ENCODE measurements at places on chromosomes 13 and 19. TPM values are rescaled to one million over a fixed set of nuclear protein-coding genes. Genes with fewer than 3 reads are reported as not detected.

FKBP8 gene
- 180 TPM for total RNA-seq

CYP4F8 gene
- not detected for total RNA-seq

ZNF773 gene
- total RNA-seq: 5.8 TPM

CCDC124 gene
- total RNA-seq: 44.7 TPM

ZNF358 gene
- 16.9 TPM for total RNA-seq

C19orf73 gene
- 2.6 TPM for total RNA-seq

FFAR2 gene
- not detected for total RNA-seq

APOC1 gene
- 24.5 TPM for total RNA-seq

LILRB3 gene
- total RNA-seq: not detected

DNA sequence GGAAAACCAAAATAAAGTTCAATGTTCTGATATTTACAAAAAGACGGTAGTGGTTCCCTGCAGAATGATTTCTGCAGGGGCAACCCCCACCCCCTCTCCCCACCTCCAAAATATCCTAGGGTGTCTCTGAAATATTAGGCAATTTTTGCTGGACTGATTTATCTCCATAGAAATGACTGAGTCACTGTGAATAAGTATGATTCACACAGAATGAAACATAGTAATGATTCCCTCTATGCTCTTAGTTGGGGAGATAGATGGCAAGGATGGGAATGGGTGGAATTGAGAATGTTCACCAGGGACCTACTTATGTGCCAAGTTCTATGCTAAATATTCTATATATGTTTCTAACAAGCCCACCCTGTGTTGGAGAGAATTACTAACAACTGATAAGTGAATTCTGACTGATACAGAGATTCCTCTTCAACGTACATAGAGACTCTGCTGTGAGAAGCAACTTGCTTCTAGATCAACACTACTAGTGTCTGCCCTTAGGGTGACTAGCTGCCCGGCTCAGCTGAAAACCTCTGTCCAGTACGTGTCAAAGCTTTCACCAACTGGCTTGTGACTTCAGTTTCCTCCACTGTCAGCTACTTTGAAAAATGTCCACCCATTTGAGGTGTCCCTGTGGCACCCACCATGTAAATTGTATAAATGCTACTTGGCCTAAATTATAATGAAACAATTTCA, 38.4 kb upstream of the RAP2A start:
- no peak for DNase-seq

DNA sequence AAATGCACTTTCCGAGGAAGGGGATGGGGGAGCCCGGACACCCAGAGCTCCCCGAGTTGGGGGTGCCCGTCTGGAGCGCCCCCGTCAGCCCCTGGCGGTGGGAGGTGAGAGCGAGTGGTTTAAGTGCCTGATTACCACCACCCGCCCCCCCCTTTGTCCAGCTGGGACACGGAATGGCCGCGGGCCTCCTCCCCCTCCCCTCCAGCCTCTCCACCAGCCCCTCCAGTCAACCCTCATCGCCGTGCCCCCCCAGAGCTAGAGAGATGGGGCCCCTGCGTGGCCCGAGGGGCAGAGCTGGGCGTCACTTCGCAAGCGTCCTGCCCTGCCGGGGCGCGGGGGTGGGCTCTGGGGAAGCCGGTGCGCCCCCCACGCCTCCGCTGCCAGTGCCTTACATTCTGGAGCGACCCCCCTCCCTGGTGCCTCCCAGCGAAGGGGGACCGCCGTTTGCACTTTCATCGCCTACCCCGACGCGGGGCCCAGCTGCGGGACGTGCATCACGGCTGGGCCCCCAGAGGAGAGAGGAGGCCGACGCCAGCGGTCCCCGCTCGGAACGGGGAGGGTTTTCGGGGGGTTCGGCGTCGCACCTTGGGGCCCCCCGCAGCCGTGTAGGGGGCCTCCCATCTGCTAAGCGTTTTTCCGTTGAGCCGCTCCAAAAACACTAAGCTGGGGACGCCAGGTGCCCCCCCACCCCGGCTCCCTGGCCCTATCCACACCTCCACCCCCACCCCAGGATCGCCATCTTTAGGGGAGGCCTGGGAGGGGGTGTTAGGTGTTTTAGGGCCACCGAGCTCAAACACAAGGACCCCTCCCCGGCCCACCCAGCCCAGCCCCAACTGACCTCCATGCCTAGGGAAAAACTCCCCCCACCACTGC, 16.4 kb downstream of the SMIM24 start:
- DNase-seq: no peak

GRCh38 chr13:100526318-100527000, 62.1 kb downstream of the GGACT start:
- no peak for DNase-seq

GRCh38 chr13:112783135-112783977, 93.5 kb downstream of the ATP11A start:
- DNase-seq: no peak

DNA sequence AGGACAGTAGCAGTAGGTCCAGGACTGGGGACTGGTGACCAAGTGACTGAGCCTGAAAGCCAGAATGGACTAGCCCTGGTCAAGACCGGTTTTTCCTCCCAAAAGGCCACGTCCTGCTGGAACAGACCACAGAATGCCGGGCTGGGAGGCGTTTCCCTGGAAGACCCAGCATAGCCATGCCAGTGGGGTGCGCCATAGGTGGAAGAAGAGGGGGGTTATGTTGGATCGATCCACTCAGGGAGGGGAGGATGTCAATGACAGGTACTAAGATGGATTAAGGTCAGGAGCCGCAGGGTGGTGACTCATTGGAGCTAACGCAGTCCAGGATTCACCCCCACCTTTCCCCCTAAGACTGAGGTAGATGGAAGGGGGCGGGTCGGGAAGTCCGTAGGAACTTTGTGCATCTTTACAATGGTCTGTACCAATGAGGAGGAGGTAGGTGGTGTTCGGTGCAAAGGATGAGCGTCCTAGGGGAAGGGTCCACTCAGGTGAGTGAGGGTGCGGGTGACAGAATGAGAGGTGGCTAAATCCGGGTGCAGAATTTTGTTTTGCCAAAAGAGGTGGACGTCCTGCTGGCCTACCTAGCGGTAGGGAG, 21.0 kb downstream of the VASP start:
- peak; percentile 37 for DNase-seq

DNA sequence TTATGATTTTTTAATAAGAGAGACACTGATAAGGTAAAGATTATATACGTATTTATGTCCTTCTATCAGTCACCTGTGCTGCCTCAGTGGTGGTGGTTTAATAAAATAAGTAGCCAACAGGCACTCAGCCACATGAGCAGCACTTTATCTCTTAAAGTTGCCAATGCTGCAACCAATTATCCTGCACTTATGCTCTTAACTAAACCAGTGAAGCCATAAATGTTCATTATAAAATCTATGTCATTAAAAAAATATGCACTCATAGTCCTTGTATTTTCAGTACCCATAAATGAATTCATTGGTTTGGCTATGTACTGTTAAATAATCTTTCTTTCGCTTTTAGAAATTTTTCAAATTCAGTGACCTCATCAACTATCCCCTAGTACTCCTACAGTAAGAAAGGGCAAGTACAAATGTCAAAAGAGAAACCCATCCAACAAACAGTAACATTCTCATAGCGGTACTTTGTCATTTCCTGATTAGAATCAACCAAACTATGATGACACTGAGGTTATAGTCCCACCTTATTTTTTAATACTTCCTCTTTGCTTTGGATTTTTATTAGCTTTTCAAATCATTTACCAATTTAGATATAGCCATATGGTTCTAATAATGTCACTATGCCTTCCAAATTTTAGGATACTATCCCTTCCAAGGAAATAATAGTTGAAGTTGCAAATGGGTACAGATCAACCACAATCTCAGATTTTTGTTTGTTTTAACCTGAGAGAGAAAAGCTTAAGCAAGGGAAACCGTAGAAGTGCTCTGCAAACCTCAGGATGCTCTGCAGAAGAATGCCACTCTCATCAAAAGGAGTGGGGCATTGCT, 190.9 kb downstream of the KLF12 start:
- no peak for DNase-seq

GRCh38 chr13:98476106-98476505, 100.8 kb downstream of the STK24 start:
- DNase-seq: peak; percentile 53

- DNase-seq: no peak
These were observed 483.6 kb downstream of the PCDH20 start for GRCh38 chr13:60931858-60932546.

GRCh38 chr13:103213152-103213551, 146.9 kb upstream of the SLC10A2 start:
- no peak for DNase-seq

GRCh38 chr13:77219401-77219800, 107.5 kb downstream of the MYCBP2 start:
- DNase-seq: no peak

GRCh38 chr19:42553292-42554045, 25.2 kb upstream of the CEACAM1 start:
- DNase-seq: peak; percentile 43

DNA sequence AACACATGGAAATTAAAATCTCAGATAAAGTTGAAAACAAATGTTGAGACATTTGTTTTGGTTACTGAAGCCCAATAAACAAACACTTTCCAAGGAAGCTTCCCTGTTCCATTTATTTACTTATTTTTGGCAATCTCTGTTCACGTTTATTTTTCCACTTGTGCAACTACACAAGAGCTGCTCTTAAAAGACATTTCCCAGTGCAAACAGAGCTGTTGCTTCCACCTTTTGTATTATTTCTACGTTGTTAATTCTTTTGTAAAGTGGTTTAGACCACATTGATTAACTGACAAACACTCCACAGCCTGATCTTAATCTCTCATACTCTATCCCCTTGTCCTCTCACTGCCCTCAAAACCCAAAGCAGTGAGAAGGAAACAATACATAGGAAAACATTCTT, 757.6 kb downstream of the LIG4 start:
- DNase-seq: no peak

DNA sequence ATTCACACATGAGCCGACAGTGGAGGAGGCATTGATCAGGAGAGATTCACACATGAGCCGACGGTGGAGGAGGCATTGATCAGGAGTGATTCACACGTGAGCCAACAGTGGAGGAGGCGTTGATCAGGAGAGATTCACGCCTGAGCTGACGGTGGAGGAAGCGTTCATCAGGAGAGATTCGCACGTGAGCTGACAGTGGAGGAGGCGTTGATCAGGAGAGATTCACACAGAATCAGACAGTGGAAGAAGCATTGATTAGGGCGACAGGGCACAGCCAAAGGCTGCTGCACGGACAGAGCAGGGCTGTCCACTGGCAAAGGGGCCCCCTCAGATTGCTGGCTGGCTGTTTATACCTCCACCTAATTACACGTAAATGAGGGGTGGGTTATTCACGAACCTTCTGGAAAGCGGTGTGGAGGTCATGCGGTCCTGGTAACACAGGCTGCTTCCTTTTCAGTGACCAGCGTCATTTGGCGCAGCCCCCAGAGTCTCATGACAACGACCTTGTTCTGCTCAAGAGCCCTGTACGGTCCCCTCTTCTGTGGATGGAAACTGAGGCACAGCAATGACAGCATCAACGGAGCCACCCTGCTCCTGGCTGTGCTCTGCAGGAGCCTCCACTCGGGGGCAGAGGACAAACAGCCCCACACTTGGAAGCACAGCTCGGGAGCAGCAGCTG, 50.6 kb upstream of the GAS6 start:
- no peak for DNase-seq

DNA sequence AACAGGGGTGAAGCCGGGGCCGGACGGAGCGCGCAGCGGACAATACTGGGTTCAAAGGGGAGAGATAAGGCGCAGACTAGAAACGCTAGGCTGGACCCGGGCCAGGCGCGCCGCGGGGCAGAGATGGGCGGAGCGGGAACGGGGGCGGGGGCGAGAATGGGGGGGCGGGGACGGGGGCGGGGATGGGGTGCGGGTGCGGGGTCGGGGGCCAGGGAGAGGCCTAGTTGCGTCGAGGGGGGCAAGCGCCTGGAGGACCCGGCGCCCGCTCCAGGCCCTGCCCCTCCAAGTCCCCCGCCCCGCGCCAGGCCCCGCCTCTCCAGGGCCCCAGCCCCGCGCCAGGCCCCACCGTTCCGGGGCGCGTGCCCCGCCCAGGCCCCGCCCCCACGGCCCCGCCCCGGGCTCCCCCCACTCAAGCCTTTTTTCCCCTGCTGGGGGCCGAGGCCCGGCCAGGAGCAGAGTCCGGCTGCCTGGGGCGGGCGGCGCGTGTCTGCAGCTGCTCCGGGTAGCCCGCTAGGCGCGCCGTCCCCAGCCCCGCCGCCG, at the start of gene CERS4:
TSS of gene CERS4 (plus strand) at position 449 of the 540 bp plus-strand sequence. CDS start 41,707 bp downstream, outside the sequence.
- peak; percentile 76 for DNase-seq

- DNase-seq: peak; percentile 51
These were observed 57.7 kb downstream of the ING1 start for GRCh38 chr13:110771194-110771593.

DNA sequence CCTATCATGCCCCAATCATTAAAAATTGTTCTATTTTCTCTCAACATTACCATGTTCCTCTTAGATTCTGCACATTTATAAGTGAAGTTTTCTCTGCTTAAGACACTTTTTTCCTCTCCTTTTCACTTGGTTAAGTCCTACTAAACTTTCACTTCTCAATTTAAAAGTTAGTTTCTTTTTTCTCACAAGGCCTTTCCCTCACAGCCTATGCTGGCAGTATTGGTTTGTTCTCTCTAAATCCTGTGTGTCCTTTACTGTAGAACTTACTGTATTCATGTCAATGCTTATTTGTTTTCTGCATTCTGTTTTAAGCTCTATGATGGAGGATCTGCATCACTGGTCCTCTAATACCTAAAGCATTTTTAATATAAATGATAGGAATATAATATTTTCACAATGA, 2816.6 kb downstream of the PCDH9 start:
- DNase-seq: no peak

DNA sequence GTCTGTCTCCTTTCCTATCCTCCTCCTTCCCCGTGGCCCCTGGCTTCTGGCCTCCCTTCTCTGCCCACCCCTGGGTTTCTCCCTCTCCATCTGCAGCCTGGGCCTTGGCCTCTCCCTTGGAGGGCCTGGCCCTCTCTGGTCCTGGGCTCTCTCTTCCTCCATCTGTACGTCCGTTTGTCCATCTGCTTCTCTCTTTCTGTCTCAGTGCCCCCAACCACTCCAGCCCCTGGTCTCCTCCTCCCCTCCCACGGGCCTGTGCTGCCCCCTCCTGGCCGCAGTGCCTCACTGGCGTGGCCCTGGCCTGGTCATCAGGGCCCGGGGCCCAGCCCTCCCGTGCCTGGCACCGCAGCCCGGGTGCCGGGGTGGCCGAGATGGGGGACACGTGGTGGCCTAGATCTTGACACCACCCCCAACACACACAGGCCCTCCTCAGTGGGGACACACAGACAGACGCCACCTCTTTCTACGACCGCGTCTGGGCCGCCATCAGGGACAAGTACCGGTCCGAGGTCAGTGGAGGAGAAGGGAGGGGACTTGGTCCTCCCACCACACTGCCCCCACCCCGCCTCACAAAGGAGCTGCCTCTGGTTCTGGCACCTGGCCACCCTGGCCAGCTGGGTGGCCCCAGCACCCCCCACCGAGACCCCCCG, 11.3 kb downstream of the PRKCSH start:
- peak; percentile 59 for DNase-seq

Data from Daoy (cell line).